ENCODE measurements at places on chromosomes 1 and 21.

DNA sequence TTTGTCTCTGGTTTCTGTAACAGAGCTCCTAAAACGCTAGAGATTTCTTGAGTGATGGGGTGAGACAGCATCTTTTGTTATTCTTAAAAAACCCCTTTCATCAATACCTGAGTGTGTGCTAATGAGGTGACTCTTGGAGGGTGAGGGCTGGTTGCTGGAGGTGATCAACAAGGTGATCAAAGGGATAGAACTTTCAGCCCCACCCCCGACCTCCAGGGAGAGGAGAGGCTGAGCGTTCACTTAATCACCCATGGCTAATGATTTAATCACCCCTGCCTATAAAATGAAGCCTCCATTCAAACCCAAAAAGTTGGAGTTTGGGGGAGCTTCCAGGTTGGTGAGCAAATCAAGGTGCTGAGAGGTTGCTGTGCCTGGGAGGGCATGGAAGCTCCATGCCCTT lies 175.4 kb downstream of the SLC35F3 start:
- no peak for DNase-seq

DNA sequence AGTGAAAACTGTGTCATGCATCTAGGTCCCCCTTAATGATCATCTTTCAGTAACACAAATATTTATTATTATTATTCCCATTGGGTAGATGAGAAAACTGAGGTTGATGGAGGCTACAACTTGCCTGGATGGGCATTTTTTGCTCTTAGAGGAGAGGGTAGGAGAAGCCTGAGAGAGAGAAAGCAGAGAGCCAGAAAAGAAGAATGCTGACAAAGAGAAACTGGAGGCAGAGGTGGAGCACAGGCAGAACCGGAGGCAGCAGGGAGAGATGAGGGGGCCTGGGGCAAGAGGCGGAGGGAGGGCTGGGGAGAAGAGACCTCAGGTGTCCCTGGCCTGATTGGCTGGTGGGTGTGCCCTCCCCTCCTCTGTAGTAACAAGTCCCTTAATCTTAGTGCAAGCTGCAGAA lies 4.1 kb downstream of the BLACAT1 start:
- DNase-seq = no peak

- DNase-seq = no peak
Observed at GRCh38 chr1:227437495-227438008, 119.3 kb upstream of the CDC42BPA start.

- DNase-seq = no peak
Observed at GRCh38 chr1:3031401-3032221, 10.3 kb downstream of the ACTRT2 start.

GRCh38 chr1:242605521-242605920 lies 81.0 kb upstream of the PLD5 start:
- no peak for DNase-seq

DNA sequence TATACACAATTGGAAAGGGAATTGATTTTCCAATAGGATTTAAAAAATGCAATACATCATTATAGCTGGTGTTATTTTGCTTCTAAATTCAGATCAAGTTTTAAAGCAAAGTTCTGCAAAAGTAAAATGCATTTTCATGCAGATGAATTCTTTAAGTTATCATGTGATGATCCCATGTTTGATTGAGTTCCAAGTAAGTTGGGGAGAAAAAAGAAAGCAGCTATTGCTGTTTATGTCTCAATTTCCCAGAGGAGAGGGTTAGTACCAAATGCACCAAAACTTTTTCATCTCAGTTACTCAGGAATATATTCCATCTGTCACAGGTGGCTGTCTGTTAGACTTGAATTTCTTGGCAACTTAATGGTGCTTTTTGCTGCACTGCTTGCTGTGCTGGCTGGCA lies 29.7 kb downstream of the HSPA13 start:
- no peak for DNase-seq

DNA sequence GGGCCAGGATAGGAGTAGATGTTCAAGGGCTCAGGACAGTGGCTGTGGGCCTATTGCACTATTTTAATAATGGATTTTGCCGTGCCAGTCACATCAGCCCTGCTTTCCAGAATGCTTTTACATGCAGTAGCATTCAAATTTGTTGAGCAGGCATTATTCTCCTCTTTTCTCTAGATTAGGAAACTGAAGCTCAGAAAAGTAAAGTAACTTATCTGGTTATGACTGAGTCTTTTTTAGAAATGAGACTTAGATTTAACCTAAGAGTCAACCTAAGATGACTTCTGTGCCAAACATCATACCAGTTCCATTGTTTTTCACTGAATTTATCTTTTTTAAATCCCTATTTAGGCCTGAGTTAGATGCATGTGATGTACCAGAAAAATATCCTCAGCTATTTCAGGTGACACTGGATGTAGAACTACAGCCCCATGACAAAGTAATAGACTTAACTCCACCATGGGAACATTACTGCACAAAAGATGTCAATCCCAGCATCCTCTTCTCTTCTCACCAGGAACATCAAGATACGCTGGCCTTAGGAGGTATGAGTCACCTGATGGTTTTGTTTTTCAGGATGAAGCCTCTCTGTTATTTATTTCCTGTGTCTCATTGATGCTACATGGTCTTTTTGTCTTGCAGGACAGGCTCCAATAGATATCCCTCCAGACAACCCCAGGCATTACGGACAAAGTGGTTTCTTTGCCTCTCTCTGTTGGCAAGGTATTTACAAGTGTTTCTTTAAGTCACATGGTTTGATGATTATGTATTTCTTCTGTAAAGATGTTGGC lies 31.4 kb upstream of the LEPR start:
- no peak for DNase-seq

- DNase-seq = no peak
Observed at GRCh38 chr21:39674801-39675200, 62.1 kb downstream of the B3GALT5 start.

- no peak for DNase-seq
Observed at GRCh38 chr1:59484096-59484495, 187.2 kb downstream of the FGGY start.

- no peak for DNase-seq
Observed at GRCh38 chr1:169202791-169203665, 96.5 kb downstream of the ATP1B1 start.

GRCh38 chr1:247216261-247216660 lies 39.6 kb upstream of the VN1R5 start:
- no peak for DNase-seq

DNA sequence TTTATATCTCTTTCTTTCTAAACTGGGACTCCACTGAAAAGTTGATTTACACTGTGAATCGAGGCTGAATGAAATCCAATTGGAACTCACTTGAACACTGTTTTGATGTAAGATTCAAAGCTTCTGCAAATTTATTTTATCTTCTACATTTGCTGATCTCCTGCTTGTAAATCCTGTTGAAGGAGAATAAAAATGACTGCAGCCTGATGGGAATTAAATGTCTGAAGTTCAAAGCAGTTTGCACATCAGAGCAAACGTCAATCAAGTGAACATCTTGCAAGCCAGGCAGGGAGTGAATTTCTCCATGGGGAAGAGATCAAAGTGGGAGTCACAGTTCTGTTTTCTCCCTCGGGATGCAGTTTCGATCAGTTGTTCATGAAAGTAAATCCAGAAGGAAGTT lies 127.2 kb downstream of the CACHD1 start:
- DNase-seq = no peak

GRCh38 chr1:53073868-53074311 lies 11.9 kb downstream of the PODN start:
- DNase-seq = peak; percentile 9

DNA sequence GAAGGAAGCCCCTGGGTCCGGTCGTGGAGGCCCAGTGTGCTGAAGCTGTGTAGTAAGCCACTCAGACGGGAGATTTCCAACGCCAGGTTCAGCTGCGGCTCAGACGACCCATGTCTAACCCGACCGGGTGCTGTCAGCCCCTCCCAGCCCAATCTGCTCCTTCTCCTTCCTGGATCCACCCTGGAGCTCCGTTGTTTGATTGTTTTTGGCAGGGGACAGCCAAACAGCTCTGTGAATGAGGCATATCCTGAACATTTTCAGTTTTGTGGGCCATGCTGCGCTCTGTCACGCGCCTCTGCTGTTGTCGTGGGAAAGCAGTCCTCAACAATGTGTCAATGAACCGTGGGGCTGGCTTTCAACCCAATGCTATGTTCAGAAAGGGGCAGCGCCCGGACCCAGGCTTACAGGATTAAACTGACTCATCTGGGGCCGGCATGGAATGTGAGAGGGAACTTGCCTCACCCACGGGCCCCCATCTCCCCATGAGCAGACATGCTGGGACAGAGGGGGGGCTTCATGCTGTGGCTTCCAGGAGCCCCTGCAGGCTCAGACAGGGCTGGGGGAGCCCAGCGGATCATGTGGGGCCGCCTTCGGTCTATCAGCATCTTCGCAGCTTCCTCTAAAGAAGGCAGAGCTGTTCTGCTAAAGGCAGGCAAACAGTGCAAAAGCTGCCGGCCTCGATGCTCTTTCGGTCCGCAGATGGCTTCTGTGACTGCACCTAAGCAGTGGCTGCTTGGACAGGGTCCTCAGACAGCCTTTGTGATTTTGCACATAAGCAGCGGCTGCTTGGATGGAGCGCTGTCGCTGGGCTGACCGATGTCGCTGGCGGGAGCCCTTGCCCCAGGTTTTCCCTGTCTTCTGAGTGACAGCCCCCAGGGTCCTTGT lies 101.7 kb downstream of the RIPK4 start:
- no peak for DNase-seq

GRCh38 chr1:46446646-46447498 lies 42.8 kb upstream of the DMBX1 start:
- peak; percentile 30 for DNase-seq

GRCh38 chr1:246782120-246782900 lies 58.1 kb downstream of the SCCPDH start:
- DNase-seq = no peak

DNA sequence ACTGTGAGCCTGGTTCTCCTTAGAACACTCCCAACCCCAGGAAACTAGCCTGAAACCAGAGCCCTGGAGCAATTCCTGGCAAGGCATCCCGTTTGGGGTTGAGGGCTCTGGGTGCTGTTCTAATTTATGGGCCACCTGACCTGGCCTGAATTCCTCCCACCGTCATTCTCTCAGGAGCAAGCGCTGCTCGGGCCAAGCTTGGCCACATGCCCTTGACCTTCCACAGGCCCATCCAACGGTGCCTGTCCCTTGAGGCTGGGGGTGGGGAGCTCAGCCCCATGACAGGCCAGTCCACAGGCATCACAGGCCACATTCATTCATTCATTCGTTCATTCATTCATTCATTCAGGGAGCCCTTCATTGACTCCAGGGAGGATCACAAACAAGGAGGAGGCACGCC lies 5.3 kb downstream of the PADI2 start:
- DNase-seq = no peak

GRCh38 chr1:102837551-102837950 lies 270.8 kb downstream of the COL11A1 start:
- DNase-seq = no peak

GRCh38 chr1:109984190-109984455 lies 442 bp upstream of the AHCYL1 start:
- DNase-seq = no peak

DNA sequence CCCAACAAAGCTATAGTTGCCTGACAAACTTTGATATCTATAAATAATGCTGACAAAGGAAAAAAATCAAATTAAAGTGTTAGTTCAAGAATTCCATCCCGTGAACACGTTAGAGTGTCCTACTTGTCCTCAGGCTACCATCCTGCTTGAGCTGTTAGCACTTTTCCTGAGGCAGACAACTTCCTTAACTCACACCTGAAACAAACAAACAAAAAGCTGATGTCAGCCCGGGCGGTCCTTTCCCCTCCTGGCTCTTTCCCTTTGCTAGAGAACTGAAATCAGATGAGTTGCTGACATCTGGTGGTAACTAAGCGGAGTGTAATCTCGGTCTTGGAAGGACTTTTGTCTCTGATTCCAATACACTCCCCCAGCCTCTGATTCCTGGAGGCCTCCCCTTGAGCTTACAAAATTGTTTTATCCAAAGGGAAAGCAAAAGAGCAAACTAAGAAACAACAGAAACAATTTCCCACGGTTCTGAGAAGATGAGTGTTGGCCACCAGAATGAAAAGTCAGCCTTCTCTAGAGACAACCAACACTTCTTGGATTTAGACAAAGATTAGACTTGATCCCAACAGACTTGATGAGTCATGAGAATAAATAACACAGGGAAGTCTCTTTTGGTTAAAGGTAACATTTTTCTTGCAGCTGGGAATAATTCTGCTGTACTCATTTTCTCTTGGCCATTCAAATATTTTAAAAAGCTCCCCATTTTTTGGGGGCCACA lies 135.4 kb downstream of the PROX1 start:
- DNase-seq = peak; percentile 10

- DNase-seq = peak; percentile 18
Observed at GRCh38 chr1:6497215-6497866, 5.9 kb upstream of the PLEKHG5 start.

- DNase-seq = no peak
Observed at GRCh38 chr1:9894115-9894514, 16.0 kb downstream of the CTNNBIP1 start.

GRCh38 chr1:186974774-186975181 lies 146.0 kb downstream of the PLA2G4A start:
- DNase-seq = no peak

- DNase-seq = peak; percentile 80
Observed at GRCh38 chr1:31937300-31938183, 626 bp downstream of the PTP4A2 start.

- no peak for DNase-seq
Observed at GRCh38 chr1:34412598-34413370, 236.1 kb downstream of the C1orf94 start.

- no peak for DNase-seq
Observed at GRCh38 chr1:219041141-219041540, 132.5 kb upstream of the LYPLAL1 start.

DNA sequence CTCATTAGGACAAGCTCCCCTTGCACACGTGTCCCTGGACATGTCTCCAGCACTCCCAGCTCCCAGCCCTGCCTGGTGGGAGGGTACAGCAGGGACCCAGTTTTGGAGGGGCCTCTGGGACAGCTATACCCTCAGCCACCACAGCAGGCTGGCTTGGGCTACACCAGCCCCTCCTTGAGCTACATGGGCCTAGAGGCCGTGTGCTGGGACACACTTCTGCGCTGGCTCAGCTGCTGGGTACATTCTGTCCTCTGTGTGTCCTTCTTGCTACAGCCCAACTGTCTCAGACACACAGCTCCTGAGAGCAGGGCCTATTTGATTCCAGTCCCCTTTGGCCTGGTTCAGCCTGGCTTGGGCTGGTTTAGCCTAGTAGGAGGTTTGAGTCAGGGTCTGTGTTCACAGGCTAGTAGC lies 26.7 kb downstream of the DMAP1 start:
- DNase-seq = no peak

- peak; percentile 62 for DNase-seq
Observed at GRCh38 chr1:27872059-27872801, at the start of gene THEMIS2. THEMIS2 (plus strand) TSS chr1:27872544; CDS start chr1:27872572, 28 bp downstream.

GRCh38 chr1:173100476-173101107 lies 49.9 kb upstream of the TNFSF18 start:
- no peak for DNase-seq

DNA sequence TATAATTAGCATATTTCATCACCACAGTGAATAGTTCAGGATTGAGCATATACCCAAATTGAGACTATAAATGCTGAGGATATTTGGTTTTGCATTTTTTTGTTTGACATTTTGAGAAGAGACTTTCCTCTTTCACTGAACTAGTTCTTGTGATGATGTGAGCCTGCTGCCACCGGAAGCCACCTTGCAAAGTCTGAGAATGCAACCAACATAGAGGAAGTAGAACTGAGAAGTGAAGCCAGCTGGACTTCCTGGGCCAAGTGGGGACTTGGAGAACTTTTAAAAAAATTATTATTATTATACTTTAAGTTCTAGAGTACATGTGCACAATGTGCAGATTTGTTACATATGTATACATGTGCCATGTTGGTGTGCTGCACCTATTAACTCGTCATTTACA lies 102.3 kb downstream of the RPE65 start:
- DNase-seq = no peak
